ENCODE measurements at places on chromosomes 4 and X.

DNA sequence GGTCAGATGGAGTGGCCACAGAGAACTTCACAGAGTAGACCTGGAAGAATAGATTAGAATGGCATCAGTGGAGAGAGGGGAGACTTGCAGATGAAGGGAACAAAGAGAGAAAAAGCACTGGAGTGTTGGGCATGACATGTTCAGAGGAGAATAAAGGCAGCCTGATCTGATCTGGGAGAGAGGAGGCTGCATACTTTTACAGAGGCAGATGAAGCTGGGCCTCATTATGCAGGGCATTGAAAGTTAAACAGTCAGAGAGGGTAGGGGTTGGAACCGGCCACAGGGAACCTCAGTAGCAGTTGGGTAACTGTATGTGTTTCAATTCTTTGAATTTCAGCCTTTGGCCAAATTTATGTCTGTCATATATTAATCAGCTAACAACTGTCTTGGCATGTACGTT is 61.2 kb downstream of the SH3BGRL start:
- H3K4me1 ChIP-seq = no peaks in the 10 kb centered on the region
- no peak overlapping the region for H3K4me3 ChIP-seq
- no peaks in the 10 kb centered on the region for H3K27me3 ChIP-seq

DNA sequence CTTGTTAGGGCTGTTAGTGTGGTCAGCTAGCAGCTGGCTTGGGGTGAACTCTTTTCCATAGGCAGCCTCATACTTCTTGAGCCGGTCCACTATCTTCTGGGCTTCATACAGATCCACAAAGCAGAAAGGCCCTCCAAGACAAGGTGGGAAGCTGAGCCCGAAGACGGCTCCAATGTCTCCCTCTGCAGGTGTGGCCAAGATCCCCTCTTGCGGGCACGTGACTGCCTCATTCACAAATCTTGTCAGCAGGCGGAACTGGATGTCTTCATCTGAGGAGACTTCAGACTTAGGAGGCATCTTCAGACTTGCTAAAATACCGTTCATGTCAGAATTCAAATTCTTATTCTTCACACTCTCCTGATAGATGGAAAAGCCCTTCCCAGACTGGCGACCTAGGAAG is 25.3 kb downstream of the CPE start:
- H3K4me1 ChIP-seq = no peaks in the 10 kb centered on the region
- no peak overlapping the region for H3K4me3 ChIP-seq
- H3K27me3 ChIP-seq = no peaks in the 10 kb centered on the region
- DNase-seq = no peak

DNA sequence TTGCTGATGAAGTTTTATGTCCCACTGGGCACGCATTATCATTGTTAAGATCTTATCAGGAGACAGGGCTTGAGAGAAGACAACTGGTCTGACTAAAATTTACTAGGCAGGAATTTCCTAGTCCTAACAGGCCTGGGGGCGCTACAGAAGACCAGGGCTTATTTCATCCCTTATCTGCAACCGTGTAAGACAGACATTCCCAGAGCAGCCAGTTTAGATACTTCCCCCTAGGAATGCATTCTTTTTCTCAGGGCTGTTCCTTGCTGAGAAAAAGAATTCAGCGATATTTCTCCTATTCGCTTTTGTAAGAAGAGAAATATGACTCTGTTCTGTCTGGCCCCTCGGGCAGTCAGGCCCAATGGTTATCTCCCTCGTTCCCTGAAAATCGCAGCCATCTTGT is 93.8 kb downstream of the TLL1 start:
- H3K27me3 ChIP-seq = no peaks in the 10 kb centered on the region
- H3K27ac ChIP-seq = no peak overlapping the region
- H3K4me1 ChIP-seq = no peaks in the 10 kb centered on the region
- no peak overlapping the region for H3K4me3 ChIP-seq
- DNase-seq = no peak

DNA sequence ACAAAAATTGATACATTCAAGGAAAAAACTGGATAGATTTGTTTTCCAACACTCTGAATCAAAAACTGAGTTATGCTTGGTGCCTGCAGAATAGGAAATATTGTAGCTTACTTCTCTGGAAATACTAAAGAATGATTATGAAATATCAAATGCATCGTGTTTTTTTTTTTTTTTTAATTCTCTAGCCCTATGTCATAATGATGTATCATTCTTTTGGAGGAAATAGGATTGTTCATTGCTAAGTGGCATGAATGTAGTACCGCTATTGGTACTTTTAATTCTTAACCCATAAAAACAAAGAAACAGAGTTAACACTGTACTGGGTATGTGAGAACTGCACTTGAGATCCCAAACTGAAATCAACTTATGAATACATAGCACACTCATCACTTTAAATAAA is 7.6 kb upstream of the FAM200B start:
- no peaks in the 10 kb centered on the region for H3K27me3 ChIP-seq
- no peak overlapping the region for H3K27ac ChIP-seq
- H3K4me3 ChIP-seq = no peak overlapping the region
- H3K4me1 ChIP-seq = peaks cover 18% of the 10 kb centered on the region

GRCh38 chr4:128663325-128663724 is 146.2 kb upstream of the JADE1 start:
- no peaks in the 10 kb centered on the region for H3K36me3 ChIP-seq
- no peak overlapping the region for H3K4me3 ChIP-seq
- no peaks in the 10 kb centered on the region for H3K27me3 ChIP-seq
- no peaks in the 10 kb centered on the region for H3K4me1 ChIP-seq

DNA sequence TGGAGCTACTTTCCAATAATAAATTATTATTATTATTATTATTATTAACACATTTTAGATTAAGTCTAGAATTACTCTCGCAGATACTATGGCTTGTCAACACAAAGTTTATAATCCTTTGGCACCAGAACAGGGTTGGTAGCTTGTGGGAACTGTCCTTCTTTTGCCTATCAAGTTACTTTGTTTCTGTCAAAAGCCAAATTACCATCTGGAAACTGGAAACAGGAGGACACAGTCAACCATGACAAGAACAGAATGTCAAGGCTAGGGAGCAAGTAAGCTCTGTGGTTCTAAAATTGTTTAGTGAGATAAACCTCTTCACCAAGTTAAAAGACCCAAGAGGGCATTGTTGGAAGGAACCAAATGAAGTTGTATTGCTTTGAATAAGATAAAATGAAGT is 42.5 kb downstream of the DGKK start:
- no peaks in the 10 kb centered on the region for H3K27me3 ChIP-seq
- H3K36me3 ChIP-seq = no peaks in the 10 kb centered on the region
- DNase-seq = no peak
- no peak overlapping the region for H3K4me3 ChIP-seq
- H3K27ac ChIP-seq = no peak overlapping the region

DNA sequence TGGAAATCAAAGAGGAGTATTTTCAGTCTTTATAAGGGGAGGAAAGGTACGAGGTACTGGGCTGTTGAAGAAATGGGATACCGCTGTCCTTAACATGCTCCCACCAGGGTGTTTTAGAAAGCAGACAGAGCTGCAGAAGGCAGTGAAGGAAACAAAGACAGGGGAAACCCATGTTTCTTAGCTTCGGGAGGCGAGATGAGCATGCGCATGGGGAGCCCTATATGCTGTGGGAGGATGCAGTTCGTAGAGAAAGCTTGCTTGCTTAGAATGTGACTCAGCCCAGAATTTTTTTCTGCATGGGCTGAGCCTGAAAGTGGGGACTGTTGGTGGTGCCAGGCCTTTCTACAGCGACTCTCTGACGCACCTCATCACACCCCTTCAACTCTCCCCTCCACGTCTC is 28.8 kb upstream of the SCOC start:
- H3K27ac ChIP-seq = no peak overlapping the region
- no peak overlapping the region for H3K4me3 ChIP-seq
- peaks cover 9% of the 10 kb centered on the region for H3K4me1 ChIP-seq
- DNase-seq = no peak

DNA sequence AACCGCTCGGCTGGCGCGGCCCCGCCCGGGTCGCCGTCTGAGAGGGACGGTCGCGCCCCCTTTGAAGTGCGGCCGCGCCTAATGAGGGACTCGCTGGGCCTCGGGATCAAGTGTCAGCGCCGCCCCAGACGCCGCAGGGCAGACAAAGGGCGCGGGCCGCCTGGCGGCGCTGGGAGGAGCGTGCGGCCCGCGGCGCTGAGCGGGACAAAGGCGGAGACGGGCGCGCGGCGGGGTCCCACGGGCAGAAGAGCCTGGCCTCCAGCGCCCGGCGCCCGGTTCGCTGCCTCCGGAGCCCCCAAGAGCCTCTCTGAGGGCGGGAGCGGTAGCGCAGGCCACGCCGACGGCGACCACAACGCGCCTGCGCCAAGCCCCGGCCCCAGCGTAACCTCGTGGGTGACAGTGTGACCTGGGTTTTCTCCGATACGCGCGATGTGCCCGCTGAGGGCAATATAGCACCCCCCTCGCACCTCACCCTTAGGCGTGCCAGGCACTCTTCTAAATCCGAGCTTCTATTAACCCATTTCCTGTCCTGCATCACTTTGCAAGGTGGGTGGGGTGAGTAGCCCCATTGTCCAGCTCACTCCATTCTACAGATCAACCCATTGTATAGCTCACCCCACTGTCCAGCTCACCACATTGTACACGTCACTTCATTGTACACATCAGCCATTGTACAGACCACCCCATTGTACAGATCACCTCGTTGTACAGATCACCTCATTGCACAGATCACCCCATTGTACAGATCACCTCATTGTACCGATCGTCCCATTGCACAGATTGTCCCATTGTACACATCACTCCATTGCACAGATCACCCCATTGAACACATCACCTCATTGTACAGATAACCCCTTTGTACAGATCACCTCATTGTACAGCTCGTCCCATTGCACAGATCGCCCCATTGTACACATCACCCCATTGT is 33.7 kb upstream of the STX18 start:
- H3K36me3 ChIP-seq = no peaks in the 10 kb centered on the region
- DNase-seq = peak; percentile 64
- H3K27ac ChIP-seq = peak overlapping the region; percentile 62
- peak overlapping the region; percentile 63 for H3K4me3 ChIP-seq
- peaks cover 5% of the 10 kb centered on the region for H3K4me1 ChIP-seq

DNA sequence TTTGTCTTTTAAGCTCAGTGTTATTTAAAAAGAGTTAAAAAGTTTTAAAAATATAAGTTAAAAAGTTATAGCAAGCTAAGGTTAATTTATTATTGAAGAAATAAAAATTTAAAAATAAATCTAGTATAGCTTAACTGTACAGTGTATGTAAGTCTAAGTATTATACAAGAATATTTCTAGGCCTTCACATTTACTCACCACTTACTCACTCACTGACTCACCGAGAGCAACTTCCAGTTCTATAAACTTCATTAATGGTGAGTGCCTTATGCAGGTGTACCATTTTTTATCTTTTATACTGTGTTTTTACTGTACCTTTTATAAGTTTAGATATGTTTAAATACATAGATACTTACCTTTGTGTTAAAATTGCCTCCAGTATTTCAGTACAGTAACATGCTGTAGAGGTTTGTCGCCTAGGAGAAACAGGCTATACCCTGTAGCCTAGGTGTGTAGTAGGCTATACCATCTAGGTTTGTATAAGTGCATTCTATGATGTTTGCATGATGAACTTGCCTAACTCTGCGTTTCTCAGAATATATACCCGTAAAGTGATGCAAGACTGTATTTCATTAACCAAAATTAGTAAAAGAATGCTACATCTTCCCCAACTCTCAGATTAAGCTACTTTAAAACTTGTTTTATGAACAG is 202.9 kb downstream of the CFAP299 start:
- no peaks in the 10 kb centered on the region for H3K27me3 ChIP-seq
- no peaks in the 10 kb centered on the region for H3K4me1 ChIP-seq
- no peak overlapping the region for H3K27ac ChIP-seq

DNA sequence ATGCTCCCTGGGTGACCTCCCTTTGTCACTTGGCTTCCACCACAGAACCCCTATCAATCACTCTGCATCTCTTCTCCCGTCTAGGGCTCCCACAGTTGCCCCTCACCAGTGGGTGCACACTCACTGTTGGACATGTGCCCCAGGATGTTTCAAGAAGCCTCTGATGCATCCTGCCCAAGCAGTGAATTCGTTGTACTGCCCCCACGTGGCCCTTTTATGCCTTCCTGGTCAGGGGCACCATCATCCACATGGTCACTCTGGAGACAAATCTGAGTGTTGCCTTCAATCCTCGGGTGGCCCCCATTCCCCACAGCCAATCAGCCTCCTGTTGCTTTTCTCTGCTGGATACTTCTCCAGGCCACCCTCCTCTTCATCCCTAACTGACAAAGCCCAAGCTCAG is 12.2 kb downstream of the ITIH6 start:
- no peaks in the 10 kb centered on the region for H3K36me3 ChIP-seq
- DNase-seq = no peak
- H3K27ac ChIP-seq = no peak overlapping the region
- H3K4me3 ChIP-seq = no peak overlapping the region
- H3K27me3 ChIP-seq = no peaks in the 10 kb centered on the region

- no peak overlapping the region for H3K4me3 ChIP-seq
- no peak for DNase-seq
- H3K4me1 ChIP-seq = peaks cover 18% of the 10 kb centered on the region
- no peak overlapping the region for H3K27ac ChIP-seq
These were observed 195.4 kb downstream of the ANAPC10 start for GRCh38 chr4:144902614-144903013.

DNA sequence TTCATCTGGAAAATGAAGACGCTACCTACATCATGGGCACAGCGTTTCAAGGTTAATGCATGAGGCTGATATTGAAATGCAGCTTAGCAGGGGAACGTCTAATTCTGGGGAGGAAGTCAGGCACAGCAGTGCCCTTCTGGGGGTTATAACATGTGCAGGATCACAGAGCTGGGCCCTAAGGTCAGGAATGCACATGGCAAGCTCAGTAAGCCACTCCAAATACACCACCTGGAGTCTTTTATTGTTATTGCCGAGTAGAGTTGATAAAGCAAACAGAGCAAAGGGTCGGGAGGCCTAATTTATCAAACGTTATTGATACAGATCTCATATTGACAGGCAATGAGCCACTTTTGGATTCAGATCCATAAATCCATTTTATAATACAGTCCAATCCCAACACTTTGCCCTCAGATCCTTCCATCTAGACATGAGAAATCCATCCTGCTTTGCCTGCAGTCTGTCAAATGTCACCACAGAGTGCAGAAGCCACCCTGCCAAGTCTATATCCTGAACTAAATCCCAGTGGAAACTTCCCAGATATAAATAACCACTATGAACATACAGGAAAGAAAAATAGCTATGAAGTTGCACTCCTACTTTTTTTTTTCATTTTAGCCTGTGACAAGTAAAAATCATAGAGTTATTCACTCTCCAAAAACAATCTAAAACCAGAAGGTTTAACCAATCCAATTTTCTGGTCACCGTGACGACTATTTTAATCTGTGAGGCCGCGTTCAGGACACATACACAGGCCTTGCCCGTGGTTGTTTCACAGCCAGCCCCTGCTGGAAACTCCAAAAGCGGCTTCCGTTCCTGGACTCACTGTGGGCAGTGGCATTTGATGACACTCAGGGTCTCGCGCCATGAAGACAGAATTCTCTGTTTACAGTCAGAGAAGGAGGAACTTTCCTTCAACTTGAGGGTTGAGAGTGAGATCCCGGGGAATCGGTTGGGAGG is 335.4 kb downstream of the DHX15 start:
- H3K4me1 ChIP-seq = no peaks in the 10 kb centered on the region
- H3K27me3 ChIP-seq = no peaks in the 10 kb centered on the region
- no peak for DNase-seq
- no peak overlapping the region for H3K27ac ChIP-seq
- no peaks in the 10 kb centered on the region for H3K36me3 ChIP-seq

- no peaks in the 10 kb centered on the region for H3K4me1 ChIP-seq
- peaks cover 5% of the 10 kb centered on the region for H3K27me3 ChIP-seq
- no peak overlapping the region for H3K4me3 ChIP-seq
- DNase-seq = no peak
- no peaks in the 10 kb centered on the region for H3K36me3 ChIP-seq
- no peak overlapping the region for H3K27ac ChIP-seq
These were observed 17.6 kb downstream of the AFP start for GRCh38 chr4:73453701-73454005.
